ENCODE measurements at places on chromosomes 16 and 17. TPM values are rescaled to one million over a fixed set of nuclear protein-coding genes. Genes with fewer than 3 reads are reported as not detected.

Gene PLEKHH3
- total RNA-seq, result 35.7 TPM

Gene SP6
- 0.15 TPM for total RNA-seq

- DNase-seq, result no peak
Observed at GRCh38 chr17:59827721-59828477, 64.8 kb downstream of the TUBD1 start.

DNA sequence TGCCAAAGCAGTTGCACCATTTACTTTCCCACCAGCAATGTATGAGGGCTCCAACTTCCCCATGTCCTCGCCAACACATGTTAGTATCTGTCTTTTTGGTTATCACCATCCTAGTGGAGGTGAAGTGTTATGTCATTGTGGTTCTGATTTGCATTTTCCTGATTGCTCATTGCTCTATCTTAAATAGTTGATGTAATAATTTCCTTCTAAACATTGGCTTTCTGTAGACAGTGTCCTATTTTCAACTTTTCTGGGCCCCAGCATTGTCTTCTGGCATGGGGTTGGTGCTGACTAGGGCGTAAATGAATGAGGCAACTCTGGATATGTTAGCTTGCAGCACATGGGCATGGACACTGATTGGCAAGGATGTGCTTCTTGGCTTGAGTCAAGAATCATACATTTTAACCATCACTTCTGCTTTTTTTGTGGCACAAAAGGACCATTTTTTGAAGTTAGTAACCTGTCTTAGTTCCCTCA is 25.1 kb downstream of the PLCG2 start:
- DNase-seq, result no peak
